ENCODE measurements at places on chromosomes 2 and 18.

DNA sequence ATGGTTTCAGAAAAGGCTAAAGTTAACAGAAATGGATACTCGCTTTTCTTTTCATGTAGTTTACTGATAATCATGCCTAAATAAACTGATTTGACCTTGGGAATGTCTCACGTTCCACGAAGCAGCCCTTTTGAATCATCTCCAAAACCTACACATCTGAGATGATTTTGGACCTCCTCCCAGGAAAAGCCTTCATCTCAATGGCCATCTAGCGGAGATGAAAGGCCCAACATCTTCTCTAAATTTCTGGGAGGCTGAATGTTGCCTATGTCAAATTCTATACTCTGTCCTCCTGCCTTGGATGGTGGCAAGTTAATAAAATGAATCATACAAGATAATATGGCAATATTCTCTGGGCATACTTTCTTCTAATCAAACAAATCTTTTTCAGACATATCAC, 448.5 kb downstream of the ZEB2 start:
- DNase-seq: no peak

DNA sequence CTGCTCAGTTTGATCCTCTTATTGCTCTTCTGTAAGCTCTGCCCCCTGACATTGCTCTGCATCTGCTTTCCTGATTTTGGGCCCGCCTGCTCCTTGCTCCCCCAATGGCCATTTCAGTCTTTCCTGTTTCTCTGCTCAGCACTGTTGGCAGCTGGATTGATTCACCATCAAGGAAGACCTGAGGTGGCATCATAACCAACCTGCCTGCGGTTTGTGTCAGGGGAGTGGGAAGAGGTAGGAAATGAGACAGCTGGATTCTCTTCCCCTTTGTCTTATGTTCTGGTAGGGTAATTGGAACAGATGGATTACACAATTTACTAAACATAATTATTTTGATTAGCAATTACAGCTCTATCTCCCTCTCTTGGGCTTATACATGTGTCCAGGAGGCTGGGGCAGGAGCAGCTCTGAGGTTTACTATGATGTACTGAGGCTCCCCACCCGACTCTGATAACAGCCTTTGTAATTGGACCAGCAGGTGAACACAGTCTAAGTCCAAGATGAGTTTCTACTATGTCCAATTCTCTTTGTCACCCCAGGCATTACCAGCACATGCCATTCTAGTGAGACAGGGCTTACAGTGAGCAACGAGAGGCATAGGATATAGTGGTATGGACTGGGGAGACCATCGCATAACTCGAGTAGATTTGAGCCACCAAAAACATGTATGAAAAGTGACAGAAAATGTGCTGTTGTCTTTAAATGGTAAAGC, 151.8 kb upstream of the MMADHC start:
- no peak for DNase-seq

GRCh38 chr18:22493940-22494339, 76.2 kb upstream of the CTAGE1 start:
- no peak for DNase-seq

DNA sequence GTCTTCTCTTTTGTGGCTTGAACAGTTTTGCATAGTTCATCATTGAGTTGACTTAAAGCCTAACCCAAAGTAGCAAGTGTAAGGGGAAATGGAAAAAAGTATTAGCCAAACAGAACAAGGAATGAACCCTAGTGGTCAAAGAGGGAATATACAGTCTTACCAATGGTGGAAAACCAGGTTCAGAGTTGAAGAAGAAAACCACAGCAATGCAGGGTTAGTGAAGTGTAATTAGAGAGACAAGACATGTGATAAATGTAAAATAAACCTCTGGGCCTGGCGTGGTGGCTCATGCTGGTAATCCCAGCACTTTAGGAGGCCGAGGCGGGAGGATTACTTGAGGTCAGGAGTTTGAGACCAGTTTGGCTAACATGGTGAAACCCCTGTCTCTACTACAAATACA, 2.4 kb downstream of the TTN start:
- no peak for DNase-seq
